ENCODE measurements at places on chromosomes 1 and 21.

DNA sequence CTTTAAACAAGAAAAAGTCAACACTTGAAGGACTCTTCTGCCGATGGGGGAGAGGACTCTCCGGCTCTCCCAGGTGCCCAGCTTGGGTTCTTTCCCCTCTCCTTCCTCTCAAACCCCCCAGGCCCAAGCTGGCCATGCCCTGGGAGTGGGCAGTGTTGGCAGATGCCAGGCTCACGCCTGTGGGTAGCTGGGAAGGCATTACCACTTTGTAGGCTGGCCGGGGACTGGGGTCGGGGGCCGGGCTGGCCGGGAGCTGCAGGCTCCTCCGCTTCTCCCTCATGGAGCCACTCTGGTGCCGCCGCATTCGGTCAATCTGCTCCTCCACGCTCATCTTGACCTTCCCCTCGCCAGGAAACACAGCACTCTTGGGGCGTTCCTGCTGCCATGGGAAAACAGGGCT is 16.4 kb upstream of the GOLT1A start:
- no peak for DNase-seq

- peak; percentile 74 for DNase-seq
Measured at GRCh38 chr1:91501523-91501851, 836 bp downstream of the CDC7 start.

GRCh38 chr1:235628316-235629005 is 21.1 kb downstream of the GNG4 start:
- DNase-seq: no peak

- DNase-seq: no peak
Measured at GRCh38 chr21:16535626-16536025, 805.8 kb downstream of the USP25 start.

DNA sequence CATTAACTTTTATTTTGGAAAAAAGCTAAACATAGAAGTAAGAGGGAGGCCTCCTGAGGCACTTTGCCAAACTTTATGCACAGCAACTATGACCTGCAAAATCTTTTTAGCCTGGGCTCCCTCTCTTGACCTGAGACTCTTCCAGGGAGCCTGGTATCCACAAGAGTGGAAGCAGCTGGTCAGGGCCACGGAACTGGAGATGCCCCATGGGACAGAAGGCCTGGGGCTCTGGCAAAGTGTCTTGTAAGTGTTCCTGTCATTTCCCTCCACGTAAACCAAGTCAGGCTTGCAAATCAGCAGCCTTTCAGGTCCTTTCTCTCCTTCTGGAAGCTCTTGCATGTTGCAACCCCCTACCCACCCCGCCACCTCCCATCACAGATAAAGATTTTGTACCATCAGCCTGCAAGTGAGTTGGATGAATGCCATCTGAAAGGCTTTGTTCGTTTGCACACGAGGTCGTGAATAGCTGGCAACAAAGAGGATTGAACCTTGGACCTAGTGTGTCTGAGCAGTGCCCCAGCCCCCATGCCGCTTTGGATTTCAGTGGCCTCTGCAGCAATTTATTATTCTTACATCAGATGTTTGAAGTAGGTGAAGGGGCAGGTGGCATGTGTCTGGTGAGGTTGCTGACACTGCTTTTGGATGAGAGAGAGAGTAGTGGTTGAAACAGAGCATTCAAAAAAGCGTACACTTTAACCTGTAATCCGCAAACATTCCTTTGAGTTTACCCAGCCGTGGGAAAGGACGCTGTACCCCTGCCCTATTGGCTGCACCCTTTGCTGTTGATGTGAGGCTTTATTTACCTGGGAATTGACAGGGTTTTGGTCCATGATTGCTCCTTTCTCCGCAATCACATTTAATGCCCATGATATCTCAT is 91.6 kb downstream of the GALNT2 start:
- DNase-seq: peak; percentile 94

- DNase-seq: no peak
Measured at GRCh38 chr1:9073143-9073542, 3.7 kb upstream of the SLC2A5 start.
